ENCODE measurements at places on chromosomes 2 and 18. TPM values are rescaled to one million over a fixed set of nuclear protein-coding genes. Genes with fewer than 3 reads are reported as not detected.

CYBRD1 gene
- 340 TPM for total RNA-seq

DOK6 gene
- 7.3 TPM for total RNA-seq

GPR17 gene
- total RNA-seq: not detected

SLC5A7 gene
- not detected for total RNA-seq

DIPK1C gene
- not detected for total RNA-seq

RFTN2 gene
- 10.5 TPM for total RNA-seq

CLASP1 gene
- 30.3 TPM for total RNA-seq

PROKR1 gene
- not detected for total RNA-seq

All from smooth muscle cell of bladder (primary cell).